ENCODE measurements at places on chromosomes 2 and 18. TPM values are rescaled to one million over a fixed set of nuclear protein-coding genes. Genes with fewer than 3 reads are reported as not detected.

DNA sequence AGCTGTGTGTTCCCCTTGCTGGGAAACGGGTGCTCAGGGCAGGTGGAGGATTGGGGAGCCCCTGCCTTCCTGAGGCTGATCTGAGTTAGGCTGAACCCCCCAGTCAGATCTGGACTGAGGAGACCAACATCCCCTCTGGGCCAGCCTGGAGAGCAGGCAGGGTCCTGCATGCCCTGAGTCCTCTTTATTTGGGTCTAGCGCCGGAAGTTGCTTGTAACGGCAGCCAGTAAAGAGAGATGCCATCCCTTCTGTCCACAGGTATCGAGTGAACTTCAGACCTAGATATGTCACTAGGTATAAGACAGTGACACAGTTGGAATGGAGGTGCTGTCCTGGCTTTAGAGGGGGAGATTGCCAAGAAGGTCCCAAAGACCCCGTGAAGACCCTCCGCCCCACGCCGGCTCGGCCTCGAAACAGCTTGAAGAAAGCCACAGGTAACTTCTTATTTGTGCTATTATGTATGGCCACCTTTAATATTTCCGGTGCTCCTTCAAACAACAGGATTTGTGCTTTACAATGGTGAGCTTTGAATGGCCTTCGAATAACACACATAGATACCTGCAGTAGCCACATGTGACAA is 38.0 kb downstream of the EMILIN2 start:
- no peak overlapping the region for H3K4me3 ChIP-seq
- H3K4me1 ChIP-seq = no peaks in the 10 kb centered on the region
- H3K36me3 ChIP-seq = no peaks in the 10 kb centered on the region

DNA sequence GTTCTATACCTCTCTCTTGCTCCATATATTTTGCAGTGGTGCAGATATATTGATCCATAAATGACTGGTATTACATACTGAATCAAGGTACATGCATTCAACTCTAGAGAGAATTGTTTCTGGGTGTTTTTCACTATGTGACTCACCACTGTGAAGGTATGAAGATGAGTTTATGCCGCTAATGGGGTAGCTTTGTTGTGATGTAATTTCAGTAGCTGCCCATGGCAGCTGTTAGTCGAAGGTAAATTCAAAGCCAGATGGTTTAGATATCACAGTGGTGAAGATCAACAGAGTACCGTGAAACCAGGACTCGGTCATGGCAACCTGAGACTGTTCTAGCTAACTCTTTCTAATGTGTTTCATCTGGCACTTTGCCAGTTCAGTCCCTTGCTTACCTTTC is 50.4 kb downstream of the PKP4 start:
- H3K27ac ChIP-seq = no peak overlapping the region
- no peak overlapping the region for H3K4me3 ChIP-seq
- H3K36me3 ChIP-seq = no peaks in the 10 kb centered on the region

The GPR45 gene
- polyA plus RNA-seq = not detected

GRCh38 chr2:138090330-138090729 is 126.1 kb downstream of the HNMT start:
- H3K36me3 ChIP-seq = no peaks in the 10 kb centered on the region
- no peaks in the 10 kb centered on the region for H3K27me3 ChIP-seq
- H3K4me3 ChIP-seq = no peak overlapping the region
- peaks cover 4% of the 10 kb centered on the region for H3K4me1 ChIP-seq

DNA sequence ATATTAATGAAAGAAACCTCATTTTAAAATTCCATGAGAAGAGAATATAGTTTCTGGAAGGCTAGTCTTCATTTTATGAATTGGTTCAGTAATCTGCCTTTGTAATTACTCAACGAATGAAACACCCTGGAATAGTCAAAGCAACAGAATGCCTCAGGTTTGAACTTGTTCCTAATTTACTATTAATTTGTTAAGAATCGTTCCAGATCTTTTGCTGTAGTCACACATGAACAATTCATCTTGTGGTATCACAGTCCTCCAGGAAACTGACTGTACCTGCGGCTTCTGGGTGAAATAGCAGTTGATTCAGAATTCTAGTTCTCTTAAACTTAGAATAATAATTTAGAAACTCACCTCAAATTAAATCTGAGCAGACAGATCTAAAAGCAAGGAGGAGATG is 282.7 kb upstream of the MAP2 start:
- H3K4me3 ChIP-seq = no peak overlapping the region

- H3K27ac ChIP-seq = no peak overlapping the region
- H3K4me1 ChIP-seq = no peaks in the 10 kb centered on the region
- no peaks in the 10 kb centered on the region for H3K36me3 ChIP-seq
- no peaks in the 10 kb centered on the region for H3K27me3 ChIP-seq
- no peak for DNase-seq
- no peak overlapping the region for H3K4me3 ChIP-seq
Measured at GRCh38 chr2:144152817-144153271, 367.1 kb downstream of the ZEB2 start.

DNA sequence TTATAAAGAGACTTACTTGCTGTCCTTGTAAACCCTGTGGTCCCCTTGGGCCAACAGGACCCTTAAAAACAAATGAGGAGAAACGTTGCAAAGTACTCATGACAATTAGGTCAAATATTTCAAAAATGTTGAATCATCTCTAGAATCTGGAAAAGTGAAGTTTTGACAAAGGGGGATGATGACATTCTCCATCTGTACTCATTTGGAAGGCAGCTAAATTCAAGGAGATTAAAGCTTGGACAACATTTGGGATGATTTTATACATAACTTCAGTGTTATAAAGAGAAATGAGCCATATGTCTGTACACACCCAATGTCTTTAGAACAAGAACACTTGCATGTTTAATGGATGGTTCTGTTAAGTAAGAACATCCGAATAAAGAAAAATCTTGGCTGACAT is 92.9 kb downstream of the COL5A2 start:
- peaks cover 4% of the 10 kb centered on the region for H3K36me3 ChIP-seq
- peaks cover 4% of the 10 kb centered on the region for H3K4me1 ChIP-seq
- H3K4me3 ChIP-seq = no peak overlapping the region
- no peak overlapping the region for H3K27ac ChIP-seq

DNA sequence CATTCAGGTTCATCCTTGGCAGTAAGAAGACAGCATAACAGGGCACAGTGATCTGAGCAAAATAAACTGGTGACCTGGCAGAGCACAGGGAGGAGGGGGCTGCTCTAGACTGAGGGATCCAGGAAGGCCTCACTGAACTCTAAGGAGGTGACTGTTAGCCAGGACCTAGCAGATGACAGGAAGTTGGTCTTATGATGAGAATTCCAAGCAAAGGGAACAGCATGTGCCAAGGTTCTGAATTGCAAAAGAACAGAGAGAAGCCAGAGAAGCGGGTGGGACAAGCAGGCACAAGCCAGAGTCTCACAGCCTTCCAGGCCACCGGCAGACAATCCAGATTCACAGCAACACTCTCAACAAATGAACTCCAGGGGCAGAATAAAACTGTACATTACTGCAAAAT is 152.7 kb upstream of the PTPRM start:
- peak overlapping the region; percentile 47 for H3K27ac ChIP-seq
- H3K4me1 ChIP-seq = no peaks in the 10 kb centered on the region
- H3K27me3 ChIP-seq = no peaks in the 10 kb centered on the region
- DNase-seq = peak; percentile 76

DNA sequence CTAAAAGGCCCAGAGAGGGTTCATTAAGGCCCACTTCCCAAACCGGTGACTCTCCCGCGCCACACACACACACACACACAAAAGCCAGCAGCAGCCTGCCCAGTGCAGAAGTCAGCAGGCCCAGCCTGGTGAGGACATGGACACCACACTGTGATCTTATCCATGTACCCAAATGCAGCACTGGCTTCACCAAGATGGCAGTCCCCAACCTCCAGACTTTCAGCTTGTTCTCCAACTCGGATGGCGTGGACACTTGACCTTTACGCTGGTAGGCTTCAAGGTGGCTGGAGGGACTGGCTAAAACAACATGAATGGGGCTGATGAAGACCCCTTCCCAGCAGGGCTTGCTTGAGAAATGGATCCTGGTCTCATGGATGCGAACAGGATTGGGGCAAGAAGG is 50.4 kb downstream of the TNS1 start:
- peak; percentile 60 for DNase-seq
- peak overlapping the region; percentile 97 for H3K27ac ChIP-seq
- no peaks in the 10 kb centered on the region for H3K27me3 ChIP-seq
- H3K4me3 ChIP-seq = no peak overlapping the region
- no peaks in the 10 kb centered on the region for H3K36me3 ChIP-seq

All from sigmoid colon (tissue), 7 donors.